NAMALWA (cell line): ENCODE measurements at places on chromosomes 6 and 20.
A peak's percentile ranks its signal among the peaks of the same experiment; 100 is the strongest.

GRCh38 chr6:130182466-130182865 lies 40.3 kb downstream of the SAMD3 start:
- DNase-seq = no peak

DNA sequence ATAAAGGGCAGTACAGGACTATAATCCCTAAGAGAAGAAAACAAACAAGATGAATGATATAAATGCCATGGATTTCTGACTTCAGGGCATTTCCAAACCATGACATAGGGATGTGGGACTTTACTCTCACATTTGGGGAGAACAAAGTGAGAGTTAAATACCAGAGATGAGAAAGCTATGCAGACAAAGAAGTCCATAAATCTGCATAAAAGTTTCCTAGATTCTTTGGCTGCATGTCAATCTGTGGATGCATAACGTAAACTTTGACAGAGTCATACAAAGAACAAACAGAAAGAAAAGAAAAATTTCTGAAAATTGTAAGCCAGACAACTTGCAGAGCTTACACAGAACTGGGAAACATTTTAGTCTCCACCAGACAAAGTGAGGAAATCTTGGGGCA lies 11.7 kb downstream of the EPM2A start:
- DNase-seq = no peak

DNA sequence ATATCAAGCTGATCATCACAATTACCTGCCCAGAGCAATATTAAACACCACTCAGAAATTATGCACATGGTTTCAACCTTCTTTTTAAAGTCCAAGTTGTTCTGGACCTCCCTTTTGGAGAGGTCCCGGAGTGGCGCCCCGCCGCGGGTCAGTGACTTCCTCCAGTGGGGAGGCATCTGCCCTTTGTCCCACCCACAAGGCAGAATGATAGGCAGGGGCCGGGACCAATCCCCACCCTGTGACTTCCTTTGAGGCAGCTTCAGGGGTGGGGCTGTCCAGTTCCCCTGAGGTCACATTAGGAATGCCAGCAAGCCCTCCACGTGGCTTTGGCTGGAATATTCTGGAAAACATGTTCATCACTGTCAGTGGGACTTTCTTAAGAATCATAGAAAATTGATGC lies 207.0 kb downstream of the ANKRD60 start:
- no peak for DNase-seq

DNA sequence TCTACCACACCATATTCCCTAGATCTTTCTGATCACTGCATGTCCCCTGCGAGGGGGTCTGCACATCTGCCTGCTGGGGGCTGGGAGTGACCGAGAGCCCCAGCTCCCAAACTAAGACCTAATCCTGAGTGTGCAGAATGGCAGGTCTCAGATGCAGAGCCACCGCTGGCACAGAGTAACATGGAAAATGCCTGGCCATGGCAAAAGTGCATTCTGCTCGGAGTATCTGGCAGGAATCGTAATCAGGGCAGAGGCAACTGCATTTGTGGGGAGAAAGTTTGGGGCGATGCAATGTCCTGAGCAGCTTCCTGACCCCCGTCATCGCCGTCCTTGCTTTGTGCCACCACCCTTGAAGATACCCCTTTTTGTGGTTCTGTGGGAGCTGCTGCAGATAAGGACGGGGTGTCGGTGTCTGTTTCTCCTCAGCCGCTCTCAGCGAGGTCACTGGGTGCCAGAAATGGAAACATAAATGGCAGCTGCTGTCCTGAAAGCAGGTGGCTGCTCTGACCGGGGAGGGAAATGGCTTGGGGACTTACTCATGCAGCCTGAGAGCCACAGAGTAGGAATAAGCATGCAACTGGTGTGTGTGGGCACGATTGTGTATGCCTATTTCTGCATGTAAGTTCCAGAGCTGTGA lies 157.9 kb downstream of the LY86 start:
- DNase-seq = no peak

DNA sequence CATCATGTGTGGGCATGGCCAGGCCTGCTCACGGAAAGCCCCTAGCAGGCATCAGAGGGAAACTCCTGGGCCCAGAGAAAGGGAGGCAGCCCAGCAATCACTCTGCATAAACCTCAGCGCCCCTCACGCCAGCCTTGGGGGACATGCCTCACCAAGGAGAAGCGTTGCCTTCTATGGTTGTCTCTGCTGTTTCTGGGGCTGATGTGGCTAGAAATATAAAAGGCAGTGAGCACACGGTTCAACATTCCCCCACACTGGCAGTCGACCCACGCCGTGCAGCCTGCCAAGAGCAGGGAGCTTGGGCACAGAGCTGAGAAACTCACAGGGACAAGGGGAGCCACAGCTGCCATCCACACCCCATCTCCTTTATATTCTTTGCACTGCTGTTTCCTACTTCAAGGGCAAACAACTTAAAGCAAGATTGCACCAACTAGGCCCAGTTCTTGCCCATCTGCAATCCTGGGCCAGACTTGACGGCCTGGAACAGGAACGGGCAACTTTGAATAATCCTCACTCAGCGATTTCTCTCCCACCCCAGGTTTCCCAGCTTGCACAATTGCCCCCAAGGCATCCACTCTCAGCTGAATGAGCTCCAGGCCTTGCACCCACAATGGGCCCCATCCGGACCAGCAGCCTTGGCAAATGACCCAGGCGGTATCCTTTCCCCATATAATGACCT lies 35.5 kb upstream of the FOXC1 start:
- DNase-seq = no peak

DNA sequence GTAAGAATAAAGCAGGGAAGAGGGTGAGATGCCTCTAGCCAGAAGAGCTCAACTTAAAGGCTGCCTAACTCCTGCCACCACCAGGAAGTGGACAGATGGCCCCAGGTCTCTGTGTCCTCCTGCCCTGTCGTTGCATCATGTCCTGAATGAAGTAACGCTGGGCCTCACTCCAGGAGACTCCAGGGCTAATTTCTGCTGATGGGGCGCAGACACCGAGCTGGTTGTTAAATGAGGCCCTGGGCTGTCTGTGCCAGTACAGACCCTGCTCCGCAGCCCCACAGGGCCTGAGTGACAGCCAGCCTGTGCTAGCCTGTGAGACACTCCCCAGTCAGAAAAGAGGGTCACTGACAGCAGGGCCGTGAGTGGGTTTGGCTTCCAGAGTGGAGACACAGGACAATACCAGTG lies 6.5 kb downstream of the IP6K3 start:
- DNase-seq = no peak

DNA sequence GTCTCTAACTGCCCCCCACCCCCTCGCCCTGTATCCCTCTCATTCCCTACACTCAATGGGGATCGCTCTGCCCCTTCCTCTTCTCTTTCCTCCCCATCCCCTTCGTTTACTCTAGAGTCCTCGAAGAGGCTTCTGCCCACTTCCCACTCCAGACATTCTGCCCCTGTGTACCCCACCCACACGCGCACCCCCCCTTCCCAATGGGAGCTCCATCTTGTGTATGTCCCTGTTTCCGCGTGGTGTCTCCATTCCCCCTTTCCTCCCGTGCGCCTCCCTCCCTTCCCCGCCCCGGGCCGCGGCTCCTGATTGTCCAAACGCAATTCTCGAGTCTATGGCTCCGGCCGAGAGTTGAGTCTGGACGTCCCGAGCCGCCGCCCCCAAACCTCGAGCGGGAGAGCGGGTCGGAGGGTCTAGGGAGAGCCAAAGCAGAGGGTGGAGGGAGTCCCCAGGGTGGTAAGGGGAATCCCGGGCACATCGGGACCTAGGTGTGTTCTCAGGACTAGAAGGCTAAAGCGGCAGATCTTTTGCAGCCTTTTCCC lies 679 bp upstream of the RING1 start:
- DNase-seq = no peak

DNA sequence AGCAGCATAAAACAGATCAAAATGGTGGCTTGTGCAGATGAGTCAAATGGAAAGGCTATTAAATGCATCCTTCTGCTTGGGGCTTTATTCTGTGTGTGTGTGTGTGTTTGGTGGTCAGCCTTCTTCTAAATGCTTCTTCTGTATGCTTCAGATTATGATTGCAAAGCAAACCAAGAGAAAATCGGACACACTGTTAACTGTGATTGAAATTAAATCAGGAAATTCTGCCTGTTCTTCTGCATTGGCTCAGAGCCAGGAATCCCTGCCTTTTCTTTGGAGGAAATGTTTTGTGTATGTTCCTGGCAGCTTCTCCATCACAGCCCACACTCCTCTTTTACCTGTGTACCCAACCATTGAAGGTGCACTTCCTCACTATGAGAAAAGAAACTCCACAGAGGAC lies 22.3 kb upstream of the PDE10A start:
- DNase-seq = no peak

DNA sequence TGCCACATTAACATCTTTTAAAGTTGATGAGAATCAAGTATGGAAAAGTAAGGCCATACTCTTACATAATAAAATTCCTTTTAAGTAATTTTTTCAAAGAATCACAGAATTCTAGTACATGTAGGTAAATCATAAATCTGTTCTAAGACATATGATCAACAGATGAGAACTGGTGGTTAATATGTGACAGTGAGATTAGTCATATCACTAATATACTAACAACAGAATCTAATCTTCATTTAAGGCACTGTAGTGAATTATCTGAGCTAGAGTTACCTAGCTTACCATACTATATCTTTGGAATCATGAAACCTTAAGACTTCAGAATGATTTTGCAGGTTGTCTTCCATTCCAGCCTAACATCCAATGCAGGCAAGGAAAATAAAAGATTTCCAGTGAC lies 11.6 kb downstream of the PLN start:
- DNase-seq = no peak

DNA sequence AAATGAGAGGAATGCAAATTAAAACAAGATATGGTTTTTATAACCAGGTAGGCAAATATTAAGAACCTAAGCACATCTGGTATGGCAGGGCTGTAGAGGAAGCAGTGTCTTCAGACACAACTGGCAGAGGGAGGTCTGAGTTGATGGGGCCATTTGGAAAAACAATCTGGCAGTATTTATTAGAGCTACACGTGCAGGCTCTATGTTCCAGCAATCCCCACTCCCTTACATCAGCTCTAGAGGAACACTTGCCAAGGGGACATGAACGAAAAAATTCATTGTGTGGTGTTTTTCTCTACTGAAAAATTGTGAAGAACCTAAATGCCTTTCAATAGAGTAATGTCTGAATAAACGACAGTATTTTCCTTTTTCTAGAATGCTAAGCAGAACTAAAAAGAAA lies 111.6 kb upstream of the EDN1 start:
- DNase-seq = no peak

- no peak for DNase-seq
These were observed 75.0 kb downstream of the BCKDHB start for GRCh38 chr6:80181352-80182081.

GRCh38 chr6:138004430-138005287 lies 102.6 kb downstream of the PERP start:
- DNase-seq = peak; percentile 63

DNA sequence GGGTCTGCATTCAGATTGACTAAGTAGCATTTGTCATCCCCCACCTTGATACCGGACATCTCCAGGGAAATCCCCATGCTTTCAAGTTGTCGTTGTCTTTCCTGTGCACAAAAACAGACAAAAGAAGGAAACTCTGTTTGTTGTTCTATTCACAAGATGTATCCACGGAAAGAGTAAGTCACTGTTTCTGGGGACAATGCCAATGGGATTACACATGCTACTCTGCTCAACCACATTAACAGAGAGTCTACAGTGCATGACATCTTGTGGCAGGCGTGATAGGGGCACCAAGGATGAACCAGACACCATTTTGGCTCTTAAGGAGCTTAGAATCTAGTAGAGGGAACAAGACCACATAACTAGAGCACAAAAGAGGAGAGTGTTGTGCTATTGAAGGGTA lies 124.4 kb upstream of the NUP153 start:
- DNase-seq = no peak

DNA sequence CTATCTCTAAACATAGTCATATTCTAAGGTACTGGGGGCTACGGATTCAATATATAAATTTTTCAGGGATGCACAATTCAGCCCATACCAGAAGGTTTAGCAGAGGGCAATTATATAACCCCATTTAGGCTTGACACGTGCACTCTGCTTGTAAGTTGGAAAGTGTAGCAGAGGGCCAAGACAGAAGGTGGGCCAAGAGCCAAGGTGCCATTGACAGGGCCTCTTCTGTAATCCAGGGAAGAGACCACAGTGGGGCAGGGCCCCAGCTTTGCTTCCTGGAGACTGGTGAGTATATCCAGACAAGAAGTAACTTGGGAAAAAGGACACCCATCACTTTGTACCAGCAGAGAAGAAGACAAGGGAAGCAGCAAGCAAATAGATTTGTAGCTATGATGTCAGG lies 672.4 kb upstream of the MARCKS start:
- no peak for DNase-seq

DNA sequence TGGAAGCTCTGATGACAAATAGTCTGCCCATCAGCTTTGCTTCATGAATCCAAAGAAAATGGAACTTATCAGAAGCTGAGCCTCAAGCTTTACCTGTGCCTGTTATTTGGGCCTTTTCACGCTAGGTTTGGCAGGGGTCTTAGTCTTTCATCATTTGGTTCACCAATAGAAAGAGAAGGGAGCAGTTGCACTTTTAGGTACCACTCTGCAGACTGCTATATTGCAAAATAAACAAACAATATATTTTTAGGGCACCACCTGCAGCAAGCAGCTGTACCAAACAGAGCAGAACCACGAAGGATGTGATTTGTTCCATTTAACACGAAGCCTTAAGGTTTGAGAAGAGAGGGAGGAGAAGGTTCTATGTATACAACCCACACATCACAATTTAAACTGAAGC lies 291.4 kb upstream of the RNF217 start:
- DNase-seq = peak; percentile 32

- DNase-seq = peak; percentile 34
These were observed 54.0 kb downstream of the ASXL1 start for GRCh38 chr20:32411955-32412706.

DNA sequence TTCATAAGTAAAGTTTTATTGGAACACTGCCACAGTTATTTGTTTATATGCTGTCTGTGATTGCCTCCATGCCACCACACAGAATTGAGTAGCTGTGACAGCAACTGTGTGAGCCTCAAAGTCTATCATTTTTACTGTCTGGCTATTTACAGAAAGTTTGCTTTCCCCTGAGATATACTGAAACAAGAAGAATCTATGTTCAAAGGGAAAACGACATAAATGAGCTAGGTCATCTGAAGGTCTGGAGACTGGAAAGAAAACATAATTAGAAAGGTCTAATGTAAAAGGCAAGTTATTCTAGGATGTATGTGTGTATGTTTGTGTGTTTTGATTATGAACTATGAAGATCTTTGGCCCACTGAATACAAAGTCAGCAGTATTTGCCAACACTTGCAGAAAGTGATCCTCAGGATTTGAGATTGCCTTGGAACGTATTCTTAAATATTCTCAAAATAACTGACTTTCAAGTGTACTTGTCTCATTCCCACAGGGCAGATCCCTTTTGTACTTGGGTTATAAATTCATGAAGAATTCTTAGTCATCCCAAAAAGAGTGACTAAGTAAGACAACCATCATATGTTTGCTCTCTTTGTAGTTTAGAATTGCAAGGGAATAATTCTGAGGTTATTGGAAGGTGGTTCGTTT lies 677.7 kb downstream of the DOK5 start:
- DNase-seq = no peak
